HuH-7.5 (cell line): ENCODE measurements at places on chromosomes 4 and X.

DNA sequence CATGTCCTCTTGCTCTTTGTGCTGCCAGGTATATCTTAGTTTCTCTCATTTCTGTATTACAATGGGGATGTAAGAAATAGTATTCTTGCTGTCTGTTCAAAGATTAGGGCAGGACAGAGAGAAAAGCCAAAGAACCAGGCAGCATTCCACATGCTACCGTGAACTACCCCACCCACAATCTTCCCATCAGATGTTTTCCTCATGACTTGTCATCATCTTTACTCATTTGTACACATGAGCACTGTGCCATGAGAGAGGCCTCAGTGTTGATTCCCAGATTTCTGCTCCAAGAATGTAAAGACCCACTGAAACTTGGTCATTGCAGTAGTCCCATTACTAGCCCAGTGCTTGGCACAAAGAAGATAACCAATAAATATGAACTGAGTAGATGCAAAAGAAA is 354.6 kb upstream of the RASGEF1B start:
- no peak for DNase-seq

GRCh38 chrX:104419211-104419610 is 146.8 kb upstream of the IL1RAPL2 start:
- DNase-seq: no peak

- no peak for DNase-seq
Measured at GRCh38 chr4:57672846-57673433, 562.8 kb upstream of the IGFBP7 start.

- DNase-seq: no peak
Measured at GRCh38 chrX:156000361-156000926, 2.9 kb downstream of the IL9R start.

GRCh38 chr4:95674521-95674981 is 125.8 kb upstream of the UNC5C start:
- no peak for DNase-seq

DNA sequence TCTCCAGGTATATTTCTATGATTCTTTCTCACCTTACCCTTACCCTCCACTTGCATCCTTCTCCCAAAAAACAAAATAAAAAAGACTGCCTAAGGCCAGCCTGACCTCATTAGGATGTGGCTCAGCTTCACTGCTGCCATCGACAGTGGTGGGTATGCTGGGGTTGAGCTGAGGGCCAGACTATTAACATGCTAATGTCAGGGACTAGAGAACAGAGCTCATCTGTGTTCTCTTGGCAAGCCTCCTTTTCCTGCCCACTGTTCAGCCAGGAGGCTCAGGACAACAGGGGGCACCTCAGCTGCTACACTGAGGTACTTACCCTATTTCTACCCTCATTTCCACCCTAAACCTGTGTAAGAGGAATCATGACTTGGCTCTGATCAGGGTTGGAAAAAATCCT is 59.3 kb downstream of the MSN start:
- DNase-seq: no peak

- no peak for DNase-seq
Measured at GRCh38 chrX:22686138-22686541, 313.6 kb upstream of the DDX53 start.
